ENCODE measurements at places on chromosomes 6 and 20.

DNA sequence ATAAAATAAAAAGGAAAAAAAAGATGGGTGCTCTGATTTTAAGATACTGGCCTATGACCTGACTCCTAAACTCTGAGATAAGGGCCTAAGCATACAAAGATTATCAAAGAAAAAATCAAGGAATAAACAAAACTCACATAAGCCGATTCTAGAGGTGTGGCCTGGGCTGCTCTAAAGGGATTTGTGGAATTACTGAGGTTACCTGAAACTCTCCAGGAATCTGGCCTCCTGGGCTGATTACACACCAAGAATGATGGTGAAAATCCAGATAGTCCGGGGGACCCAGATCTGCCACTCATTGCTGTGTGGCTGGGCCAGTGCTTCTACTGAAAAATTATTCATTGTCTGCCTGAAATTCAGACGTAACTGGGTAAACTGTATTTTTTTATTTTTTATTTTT, 122.7 kb upstream of the RNF24 start:
- no peak for DNase-seq

- peak; percentile 30 for DNase-seq
Measured at GRCh38 chr6:159529934-159530333, 163.1 kb downstream of the SOD2 start.

DNA sequence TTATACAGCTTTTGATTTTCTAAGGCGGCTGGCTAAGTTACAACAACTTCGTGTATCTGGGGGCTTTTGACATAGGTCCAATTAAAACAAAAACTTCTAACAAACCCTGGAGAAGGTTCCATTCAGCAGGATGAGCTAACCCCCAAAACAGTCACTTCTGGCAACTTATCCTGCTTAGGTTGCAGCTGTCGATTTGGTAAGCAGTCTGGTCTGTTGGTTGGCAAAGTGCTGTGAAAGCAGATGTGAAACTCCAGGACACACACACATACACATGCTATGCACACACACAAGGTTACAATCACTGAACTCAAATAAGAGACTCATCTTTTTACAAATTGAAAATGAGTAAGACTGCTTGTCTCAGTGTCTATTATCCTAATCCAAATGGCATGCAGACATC, 119.0 kb upstream of the STMND1 start:
- DNase-seq = peak; percentile 78

DNA sequence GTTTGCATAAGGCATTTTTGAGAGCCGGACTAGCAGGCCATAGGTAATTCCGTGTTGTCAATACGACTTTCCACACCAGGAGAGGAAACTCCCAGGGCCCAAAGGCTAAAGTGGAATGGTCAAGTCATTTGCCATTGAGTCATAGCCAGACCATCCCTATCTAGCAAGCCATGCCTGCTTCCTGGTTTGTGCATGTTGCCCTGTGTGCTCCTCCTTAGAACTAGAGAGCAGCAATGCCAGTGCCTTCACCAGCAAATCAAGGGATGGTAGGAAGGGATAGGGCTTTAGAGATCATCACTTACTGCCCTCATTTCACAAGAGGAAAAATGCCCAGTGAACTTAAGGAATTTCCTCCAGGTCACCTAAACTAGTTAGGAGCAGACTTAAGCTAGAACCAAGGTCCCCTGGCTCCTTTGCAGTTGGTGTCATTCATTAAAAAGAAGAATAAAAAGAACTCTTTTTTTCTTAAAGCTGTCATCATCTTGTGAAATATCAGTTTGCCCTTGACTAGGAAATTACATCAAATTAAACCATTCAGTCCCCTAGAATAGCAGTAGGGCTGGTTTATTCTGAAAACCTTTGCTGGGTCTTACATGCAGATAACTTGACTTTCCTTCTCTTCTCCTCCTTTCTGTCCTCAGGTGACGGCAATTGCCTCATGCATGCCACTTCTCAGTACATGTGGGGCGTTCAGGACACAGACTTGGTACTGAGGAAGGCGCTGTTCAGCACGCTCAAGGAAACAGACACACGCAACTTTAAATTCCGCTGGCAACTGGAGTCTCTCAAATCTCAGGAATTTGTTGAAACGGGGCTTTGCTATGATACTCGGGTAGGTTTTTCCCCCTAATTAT, 7.4 kb downstream of the TNFAIP3 start:
- no peak for DNase-seq

DNA sequence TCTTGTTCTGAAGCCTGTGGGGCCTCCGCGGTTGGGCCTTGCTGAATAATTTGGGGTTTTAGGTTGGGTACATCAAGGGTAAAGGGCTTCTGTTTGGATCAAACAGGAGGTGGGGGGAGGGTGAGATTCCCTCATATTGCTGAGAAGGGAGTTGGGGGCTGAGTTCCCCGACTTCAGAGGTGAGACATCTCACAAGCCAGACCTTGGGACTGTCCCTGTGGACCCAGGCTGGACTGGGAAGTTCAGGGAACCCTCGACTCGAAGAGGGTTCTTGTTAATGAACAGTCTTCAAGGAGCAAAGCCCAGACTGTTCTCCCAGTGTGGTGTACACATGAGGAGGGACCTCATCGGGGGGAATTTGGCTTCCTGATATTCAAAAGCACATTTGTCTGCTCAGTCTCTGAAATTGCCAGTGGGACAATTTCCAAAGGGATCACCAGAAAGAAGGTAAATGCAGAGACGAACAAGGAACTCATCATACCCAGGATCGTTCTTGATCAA, 118.5 kb downstream of the SYCP2 start:
- no peak for DNase-seq

DNA sequence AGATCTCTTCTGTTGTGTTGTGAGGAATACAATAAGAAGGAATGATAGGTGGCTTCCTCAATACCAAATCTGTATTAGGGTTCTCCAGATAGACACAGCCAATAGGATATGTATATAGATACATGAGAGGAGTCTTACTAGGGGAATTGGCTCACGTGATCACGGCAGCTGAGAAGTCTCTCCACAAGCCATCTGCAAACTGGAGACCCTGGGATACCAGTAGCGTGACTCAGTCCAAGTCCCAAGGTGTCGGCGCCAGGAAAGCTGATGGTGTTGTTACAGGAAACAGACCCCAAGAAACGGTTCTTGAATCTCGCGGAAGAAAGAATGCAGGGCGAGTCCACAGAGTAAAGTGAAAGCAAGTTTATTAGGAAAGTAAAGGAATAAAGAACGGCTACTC, 61.4 kb downstream of the SYTL3 start:
- DNase-seq = no peak

GRCh38 chr6:53864781-53865180, 70.0 kb downstream of the LRRC1 start:
- DNase-seq = no peak

DNA sequence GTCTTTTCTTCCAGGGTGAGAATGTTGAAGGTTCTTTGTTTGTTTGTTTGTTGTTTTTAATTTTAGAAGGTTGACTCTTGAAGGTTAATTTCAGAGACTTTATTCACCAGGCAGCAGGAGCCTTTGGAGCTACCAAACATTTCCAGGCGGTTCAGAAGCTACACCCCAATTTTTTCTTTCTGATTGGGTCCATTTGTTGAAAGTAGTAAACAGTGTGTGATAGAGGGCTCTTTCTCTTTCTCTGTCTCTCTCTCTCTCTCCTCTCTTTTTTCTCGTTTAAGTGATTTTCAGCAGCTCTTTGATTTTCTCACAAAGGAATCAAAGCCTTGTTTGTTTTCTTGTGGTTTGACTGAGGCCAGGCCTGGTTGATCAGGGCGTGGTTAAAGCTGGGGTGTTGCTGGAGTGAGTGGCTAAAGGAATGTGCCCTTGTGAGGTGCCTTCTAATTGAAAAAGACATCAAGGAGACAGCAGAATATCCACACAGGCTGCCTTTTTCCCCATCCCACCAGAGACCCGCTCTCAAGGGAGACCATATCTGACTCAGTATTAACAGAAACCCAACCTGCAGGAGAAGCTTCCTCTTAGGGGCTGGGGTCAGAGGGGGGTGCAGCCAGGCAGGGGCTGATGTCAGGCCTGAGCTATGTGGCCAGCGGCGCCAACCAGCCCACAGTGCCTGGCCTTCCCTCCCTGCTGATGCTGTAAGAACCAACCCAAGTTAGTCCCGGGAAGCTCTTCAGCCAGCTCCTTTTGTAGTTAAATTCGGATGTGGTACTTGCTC, 40.4 kb upstream of the NAA20 start:
- peak; percentile 76 for DNase-seq

DNA sequence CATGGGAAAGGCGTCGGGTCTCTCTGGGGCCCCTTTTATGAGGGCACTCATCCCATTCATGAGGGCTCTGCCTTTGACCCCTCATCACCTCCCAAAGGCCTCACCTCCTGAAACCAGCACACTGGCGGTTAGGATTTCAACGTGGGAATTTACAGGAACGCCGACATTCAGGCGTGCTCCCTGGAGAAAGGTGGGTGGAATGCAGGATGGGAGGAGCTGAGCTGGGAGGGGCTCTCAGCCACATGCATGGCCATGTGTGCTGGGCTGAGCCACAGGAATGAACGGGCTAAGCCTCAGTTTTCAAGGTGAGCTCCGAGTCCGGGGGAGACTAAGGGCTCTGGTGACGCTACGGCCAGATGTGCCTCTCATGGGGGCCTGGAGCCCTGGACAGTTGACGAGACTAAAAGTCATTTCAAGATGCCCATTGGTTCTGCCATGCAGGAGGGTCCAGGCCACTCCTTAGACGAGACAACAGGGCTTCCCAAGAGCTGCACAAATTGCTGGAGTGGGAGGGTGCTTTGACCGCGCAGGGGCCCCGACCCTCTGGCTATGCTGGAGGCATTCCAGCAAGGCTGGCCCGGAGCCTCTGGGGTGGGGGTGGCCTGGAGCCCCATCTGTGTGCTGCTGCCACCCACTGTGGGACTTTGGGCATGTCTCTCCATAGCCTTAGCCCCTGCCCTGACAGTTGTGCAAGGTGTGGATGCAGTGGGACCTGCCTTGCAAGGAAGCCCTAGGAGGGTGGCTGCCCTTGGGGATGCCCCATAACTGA, 3.8 kb upstream of the ARFGAP1 start:
- no peak for DNase-seq

GRCh38 chr20:33771938-33772337, 39.2 kb upstream of the CHMP4B start:
- no peak for DNase-seq

- DNase-seq = no peak
Measured at GRCh38 chr6:4658486-4658885, 117.7 kb upstream of the CDYL start.

DNA sequence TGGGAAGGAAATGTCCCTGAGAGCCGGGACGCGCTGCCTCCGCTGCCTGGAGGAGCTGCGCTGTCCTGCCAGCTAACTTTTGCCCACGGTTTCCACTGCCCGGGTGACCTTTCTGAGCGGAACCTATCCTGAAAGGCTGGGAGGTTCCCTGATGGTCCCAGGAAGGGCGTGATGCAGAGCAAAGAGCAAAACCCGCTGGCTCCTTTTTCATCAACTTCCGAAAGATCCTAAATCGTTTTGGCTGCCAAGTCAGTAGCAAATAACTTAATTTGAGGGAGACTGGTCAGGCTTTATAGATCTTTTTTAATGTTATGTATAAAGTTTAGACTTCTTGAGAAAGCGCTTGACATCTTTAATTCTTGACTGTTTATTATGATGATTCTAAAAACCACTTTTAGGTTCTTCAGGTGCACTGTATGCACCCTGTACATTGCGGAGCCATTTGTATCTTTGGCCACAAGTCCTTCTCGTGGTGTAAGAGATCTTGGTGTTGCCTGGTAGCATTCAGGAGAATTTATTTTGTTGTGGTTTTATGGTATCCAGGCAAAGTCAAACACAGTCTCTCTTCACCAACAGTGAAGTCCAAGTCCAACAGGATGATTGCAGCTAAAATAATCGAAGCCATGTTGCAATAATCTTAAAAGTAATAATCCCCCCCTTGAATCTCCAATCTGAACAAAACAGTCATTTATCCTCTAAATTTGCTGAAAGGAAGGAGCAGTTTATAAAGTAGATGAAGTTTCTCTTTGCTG, at the start of gene SYNE1:
TSS of gene SYNE1 (minus strand) at position 67 of the 752 bp plus-strand sequence. CDS start 9,031 bp downstream, outside the sequence.
- no peak for DNase-seq

DNA sequence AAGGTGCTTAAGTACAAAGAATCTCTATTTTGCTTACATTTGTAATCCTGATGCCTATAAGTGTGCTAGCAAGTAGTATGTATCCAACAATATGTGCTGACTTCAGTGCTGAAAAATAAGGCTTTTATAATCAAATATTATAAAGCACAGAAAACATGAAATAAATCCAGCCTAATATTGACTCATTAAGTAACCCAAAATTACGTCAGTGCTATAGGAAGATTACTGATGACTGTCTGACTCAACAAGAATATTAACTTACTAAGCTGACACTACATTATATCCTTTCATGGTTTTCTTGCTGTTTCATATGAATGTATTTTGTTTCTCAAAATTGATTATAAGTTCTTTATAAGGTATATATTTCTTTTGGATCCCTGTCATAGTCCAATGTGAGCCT, 76.1 kb downstream of the ME1 start:
- no peak for DNase-seq

DNA sequence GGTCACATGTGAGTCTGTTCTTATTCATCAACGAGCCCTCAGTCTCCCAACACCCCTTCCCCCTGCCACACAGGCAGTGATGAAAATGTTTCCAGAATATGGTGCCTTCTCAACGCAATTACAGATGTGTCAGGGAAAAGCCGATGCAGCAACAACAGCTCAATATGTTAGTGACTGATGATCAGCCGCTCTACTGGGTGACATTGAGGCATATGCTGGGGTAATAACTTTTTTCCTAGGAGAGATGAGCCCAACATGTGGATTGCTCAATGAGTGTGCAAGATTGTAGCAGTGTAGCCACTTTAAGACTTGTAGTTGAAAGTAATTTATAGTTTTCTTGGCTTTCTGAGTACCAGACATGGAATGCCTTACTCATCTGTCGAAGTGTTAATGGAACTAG, 49.4 kb downstream of the DTD1 start:
- DNase-seq = no peak

GRCh38 chr20:14341801-14342200, 4.4 kb upstream of the FLRT3 start:
- DNase-seq = no peak

DNA sequence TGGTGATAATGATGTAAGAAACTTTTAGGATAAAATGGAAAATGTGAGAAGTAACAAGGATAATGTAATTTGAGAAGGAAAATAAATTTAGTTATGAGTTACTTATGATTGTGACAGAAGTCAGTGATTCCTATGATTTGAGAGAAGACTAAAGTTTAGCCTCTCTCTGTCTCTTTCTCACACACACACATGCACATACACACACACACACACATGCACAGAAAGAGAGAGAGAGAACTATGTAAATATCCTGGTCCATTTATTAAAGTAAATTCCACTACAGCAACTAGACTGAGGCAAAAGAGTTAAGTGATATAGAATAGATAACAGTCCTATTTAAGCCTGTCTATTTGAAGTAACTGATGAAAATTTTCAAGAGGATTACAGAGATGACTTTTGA, 375.2 kb downstream of the CD109 start:
- DNase-seq = no peak

DNA sequence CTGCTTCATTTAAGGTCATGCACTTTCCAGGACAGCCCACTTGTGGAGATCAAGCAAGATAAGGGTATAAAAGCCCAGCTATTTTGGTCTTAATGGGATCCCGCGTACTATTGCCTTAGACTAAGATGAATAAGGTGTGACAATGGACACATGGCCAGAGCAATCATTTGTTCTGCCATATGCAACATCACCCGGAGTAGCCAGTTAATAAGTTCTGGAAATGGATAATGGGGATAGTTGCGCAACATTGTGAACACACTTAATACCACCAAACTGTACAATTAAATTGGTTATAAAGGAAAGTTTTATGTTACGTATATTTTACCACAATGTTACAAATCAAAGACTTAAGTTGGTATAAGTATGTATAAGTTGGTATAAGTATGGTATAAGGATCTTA, 674.5 kb downstream of the HDGFL1 start:
- DNase-seq = no peak
